IMR-90 (cell line): ENCODE measurements at places on chromosomes 2 and 18. TPM values are rescaled to one million over a fixed set of nuclear protein-coding genes. Genes with fewer than 3 reads are reported as not detected.

GRCh38 chr18:63234841-63235240, 84.7 kb downstream of the BCL2 start:
- no peak for DNase-seq

GRCh38 chr2:205970348-205970747, 115.6 kb downstream of the INO80D start:
- DNase-seq: no peak

The SERPINB11 gene
- 0.18 TPM in 1 of 2 replicates, not detected in the other for total RNA-seq

The STPG4 gene
- total RNA-seq: 0.18 and 0.28 TPM in 2 replicates
